ENCODE measurements at places on chromosomes 11 and 22. TPM values are rescaled to one million over a fixed set of nuclear protein-coding genes. Genes with fewer than 3 reads are reported as not detected.

GRCh38 chr11:28649922-28650321 lies 541.7 kb downstream of the METTL15 start:
- no peak for DNase-seq

DNA sequence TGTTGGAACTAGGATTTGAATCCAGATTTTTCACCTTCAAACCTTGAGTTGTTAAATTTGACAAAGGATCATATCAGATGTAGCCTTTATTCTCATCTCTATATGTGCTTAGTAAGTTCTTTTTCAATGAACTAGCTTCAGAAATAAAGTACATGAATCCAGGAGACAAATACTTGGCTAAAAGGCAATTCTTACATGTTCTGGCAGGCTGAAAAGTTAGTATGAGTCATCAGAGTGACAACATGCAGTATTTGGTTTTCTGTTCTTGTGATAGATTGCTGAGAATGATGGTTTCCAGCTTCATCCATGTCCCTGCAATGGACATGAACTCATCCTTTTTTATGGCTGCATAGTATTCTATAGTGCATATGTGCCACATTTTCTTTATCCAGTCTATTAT lies 40.4 kb downstream of the BBOX1 start:
- no peak for DNase-seq

DNA sequence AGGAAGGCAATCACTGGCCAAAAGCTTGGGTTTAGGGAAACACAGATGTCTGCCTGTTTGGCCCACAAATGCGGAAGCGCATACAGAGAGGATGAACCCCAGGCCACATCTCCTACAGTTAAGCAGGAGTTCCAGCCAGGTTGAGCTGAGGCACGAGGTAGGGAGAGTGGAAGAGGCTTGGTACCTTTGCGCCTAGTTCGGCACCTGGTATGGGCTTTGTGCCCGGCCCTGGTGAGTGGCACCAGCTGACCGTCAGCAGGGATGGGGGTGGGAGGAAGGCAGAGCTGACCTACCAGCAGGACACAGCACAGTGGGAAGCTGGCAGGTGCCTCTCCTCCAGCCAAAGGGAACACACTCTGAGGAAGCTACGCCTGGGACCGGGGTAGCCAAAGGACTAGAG lies 57.6 kb downstream of the KCNC1 start:
- no peak for DNase-seq

DNA sequence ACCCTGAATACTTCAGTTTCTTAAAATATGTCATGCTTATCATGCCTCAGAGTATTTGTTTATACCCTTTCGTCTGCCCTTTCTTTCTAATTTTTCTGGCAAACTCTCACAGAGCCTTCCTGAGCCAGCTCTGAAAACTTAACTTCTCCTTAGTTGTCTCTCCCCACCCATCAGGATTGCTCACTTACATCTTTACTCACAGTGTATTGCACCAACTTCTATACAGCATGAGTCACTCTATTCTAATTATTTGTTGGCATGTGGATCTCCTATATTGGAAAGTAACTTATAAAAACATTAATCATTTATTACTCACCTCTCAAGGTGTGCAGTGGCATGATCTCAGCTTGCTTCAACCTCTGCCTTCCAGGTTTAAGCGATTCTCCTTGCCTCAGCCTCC lies 114.9 kb downstream of the FANCF start:
- no peak for DNase-seq

DNA sequence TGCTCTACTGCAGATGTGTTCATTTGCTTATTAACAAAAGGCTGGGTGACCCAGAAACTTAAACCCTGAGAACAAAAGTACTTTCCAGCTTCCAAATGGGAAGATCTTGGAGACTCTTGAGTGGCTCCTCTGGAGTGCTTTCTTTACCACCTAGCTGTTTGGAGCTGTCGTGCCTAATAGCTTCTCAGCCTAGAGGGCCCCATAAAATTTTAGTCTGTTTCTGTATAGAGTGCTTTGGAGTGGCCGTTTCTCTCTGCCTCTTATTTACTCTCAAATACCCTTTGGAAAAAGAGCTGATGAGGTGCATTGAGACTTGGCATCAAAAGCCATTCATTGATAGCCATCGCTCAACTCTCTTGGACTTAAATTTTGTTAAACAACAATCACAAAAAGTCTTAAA lies 50.7 kb downstream of the ZNRF3 start:
- DNase-seq = no peak

DNA sequence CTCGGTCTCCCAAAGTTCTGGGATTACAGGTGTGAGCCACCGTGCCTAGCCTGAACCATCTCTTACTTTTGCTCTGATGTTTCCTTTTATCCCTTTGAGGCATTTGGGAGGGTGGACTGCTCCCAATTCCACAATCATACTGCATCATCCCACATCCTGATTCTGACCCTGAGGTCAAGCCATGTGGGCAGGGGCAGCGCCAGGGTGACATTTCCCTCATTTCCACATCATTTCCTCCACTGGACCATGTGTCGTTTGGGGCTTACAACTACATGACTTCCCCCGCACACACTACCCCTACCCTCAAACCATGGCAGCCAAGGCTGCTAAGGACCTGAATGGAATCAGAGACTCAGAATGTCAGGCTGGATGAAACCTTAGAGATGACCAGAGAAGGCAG lies 26.4 kb upstream of the ZBTB16 start:
- DNase-seq = no peak

DNA sequence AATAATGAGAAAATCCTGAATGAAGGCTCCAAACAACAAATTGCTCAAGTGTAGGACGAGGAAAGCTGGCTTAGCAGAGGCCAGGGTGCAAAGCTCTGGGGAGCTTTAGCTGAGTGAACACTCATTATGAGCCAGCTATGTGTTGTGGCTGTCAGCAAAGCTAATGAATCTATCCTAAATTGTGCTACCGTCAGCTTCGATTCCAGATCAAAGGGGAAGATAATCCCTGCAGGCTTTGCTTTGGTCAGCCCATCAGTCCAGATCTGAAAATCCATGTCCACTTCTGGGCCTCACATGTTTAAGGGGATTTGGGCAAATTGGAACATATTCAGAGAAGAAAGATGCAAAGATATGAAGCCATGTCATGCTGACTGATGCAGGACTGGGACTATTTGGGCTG lies 180.9 kb upstream of the ZBED5 start:
- DNase-seq = no peak

DNA sequence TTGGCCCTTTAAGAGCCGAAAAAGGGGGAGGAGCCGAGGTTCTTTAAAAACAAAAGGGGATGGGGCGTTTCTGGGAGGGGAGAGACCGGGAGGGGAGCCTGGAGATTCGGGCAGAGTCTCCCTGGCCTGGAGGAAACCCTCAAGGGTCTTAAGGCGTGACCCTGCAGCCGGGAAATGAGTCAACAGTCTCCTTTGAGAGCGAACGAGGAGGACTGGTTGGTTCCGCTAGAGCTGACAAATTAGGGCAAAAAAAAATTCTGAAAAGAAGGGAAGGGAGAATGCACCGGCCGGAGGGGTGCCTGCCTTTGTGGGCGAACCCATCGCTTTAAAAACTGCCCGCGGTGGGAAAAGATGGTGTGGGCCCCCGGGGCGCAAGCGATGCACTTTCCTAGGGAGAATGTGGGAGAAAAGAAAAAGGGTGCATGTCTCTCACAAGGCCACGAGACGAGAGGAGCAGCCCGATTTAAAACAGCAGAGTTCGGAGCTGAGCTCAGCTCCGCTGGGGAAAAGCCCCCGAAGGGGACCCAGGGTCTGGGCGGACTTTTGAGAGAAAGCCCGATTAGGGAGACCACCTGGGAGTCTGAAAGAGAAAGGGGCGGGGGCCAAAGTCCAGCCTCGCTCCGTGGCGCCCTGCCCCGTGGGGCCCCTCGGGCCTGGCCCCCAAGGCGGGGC lies 874 bp downstream of the ZFTA start:
- peak; percentile 19 for DNase-seq

DNA sequence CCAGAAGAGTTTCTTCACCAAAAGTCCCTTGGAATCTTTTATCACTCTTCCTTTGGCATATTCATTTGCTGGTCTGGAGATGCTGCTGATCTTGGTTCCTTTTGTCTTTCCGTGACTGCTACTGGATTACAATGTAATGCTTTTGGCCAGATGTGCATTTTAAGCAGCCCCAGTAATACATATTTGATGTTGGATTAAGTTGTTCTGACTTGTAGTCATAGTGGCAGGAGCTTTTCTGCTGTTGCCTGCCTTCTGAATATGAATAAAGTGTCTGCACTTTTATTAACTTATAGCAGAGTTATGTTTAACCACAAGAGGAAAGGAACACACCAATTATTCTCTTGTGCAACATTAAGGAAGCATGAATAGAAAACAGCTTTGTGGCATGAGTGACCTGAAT lies 360.0 kb upstream of the DDI1 start:
- DNase-seq = no peak

GRCh38 chr11:32259641-32260081 lies 168.8 kb downstream of the RCN1 start:
- DNase-seq = no peak

DNA sequence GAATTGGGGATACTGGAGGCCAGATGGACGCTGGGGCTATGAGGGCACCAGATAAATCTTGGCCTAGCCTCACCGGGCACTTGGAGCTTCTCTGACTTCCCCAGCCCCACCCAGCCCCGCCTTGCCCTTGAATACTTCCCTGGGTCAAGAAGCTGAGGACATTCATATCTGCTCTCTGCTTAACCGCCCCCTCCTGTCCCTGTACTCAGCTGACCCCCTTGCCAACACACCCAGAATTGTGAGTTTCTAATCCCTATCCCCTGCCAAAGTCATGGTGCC lies 22.0 kb downstream of the FADS3 start:
- DNase-seq = no peak

Gene OR5B21
- not detected for total RNA-seq

Gene KCNJ4
- not detected for total RNA-seq

Data from activated T-cell treated with anti-CD3 and anti-CD28 coated beads, Interleukin-2, amount 50 U/mL, for 4 hours (primary cell).